ENCODE measurements at places on chromosomes 1 and 21.

DNA sequence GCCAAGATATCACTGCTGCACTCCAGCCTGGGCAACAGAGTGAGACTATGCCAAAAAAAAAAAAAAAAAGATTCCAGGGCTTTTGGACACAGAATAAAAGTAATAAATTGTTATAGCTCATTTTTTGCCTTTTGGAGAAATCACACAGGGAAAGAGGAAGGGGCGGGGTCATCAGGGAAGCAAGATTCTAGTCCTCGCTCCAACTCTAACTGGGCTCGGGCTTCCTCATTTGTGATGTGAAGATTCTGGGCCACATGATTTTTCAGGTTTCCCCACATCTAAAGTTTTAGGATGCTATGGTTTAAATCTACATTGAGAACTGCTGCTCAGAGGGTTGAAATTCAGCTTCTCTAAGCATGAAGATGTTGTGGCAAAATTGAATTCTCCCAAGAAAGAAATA is 179.3 kb upstream of the PLXNA2 start:
- DNase-seq = no peak

DNA sequence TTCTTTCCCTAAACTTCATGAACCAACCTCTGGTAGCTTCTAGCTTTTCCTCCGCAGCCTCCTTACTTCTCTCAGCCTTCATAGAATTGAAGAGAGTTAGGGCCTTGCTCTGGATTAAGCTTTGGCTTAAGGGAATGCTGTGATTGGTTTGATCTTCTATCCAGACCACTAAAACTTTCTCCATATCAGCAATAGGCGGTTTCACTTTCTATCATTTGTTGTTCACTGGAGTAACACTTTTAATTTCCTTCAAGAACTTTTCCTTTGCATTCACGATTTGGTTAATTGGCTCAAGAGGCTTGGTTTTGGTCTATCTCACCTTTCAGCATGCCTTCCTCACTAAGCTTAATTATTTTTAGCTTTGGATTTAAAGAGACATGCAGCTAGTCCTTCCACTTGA is 5.1 kb downstream of the URB2 start:
- no peak for DNase-seq

DNA sequence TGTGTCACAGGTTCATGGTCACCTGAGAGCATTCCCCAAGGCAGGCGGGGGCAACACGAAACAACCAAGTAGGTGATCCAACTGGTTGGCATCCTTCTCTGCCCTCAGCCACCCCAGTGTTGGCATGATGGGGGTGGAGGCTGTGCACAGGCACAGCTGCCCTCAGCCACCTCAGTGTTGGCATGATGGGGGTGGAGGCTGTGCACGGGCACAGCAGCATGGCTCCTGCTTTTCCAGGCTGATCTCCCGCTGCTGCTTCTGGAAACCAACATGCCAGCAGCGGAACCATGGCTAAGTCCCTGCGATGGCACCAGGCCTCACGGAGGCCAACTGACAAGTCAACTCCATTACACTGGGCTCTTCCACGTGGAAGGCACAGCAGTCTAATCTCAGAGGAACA is 447.8 kb downstream of the PTPRU start:
- DNase-seq = no peak

DNA sequence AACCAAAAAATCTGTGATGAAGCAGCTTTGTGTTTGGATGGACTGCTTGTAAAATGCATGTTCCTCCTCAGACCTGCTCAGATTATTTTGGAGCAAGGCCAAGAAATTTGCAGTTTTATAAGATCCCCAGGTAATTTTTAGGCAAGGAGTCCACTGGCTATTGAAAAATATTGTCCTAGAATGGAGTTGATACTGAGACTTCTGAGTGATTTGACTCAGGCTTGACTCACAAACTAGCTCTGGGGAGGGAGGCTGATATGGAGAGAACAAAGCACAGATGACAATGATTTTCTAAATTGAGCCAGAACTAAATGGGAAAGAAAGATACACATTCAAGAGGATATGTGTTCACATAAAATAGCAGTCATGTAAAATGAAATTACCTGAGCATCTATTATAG is 36.7 kb downstream of the AGL start:
- no peak for DNase-seq

DNA sequence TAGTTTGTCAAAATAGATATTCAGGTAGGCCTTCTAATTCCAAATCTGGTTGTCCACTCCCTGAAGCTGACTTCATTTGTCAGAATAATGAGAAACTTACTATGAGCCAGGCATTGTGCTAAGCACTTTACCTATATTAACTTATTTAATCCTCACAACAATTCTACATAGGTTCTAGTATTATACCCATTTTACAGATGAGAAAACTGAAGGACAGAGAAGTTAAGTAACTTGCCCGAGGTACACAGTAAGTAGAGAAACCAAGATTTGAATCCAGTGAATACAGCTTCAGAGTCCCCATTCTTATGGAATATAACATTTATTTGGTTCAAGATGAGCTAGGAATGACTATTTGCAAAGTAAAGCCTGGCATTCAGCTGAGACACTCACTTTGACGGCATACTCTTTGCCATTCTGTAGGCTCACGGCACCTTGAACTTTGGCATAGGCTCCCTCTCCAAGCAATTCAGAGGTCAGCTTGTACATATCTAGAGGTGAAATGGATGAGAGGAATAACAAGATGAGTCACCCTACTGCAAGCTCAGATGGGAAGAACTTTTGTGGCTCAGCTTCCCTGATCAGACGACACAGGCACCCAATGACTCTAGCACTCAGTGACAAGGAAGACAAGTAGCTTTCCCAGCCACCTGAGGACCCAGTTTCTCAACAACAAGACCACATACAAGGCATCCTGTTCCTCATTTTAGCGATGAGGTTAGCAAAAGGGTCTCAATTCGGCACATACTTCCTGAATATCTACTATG is 23.7 kb downstream of the MKNK1 start:
- DNase-seq = no peak

GRCh38 chr1:96887501-96887900 is 165.9 kb downstream of the PTBP2 start:
- DNase-seq = no peak

DNA sequence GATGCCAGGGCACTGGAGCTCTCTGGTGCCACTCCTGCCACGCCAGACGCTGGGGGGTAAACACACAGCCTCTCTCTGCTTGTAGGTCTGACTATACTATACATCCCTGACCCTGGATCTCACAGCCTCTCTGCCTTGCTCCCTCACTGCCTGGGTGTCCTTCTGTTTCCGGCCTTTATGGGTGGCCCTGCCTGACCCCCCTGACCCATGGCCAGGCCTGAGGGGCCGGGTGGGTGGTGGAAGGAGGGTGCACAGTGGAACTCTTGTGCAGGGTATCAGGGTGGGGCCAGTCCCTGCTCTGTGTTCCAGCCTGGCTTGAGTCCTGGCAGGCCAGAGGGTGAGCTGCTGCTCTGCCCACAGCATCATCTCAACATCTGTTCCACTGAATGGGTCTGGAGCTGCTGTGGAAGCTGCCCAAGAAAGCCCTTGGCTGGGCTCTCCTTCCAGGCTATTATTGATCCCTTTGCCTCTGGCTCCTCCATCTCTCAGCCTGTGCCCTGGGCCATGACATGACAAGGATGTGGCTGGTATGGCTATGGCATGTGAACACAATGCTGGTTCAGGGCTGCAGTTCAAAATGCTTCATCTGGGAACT is 17.2 kb upstream of the SYNC start:
- no peak for DNase-seq

- DNase-seq = no peak
Measured at GRCh38 chr1:201146626-201147390, 7.5 kb downstream of the TMEM9 start.

DNA sequence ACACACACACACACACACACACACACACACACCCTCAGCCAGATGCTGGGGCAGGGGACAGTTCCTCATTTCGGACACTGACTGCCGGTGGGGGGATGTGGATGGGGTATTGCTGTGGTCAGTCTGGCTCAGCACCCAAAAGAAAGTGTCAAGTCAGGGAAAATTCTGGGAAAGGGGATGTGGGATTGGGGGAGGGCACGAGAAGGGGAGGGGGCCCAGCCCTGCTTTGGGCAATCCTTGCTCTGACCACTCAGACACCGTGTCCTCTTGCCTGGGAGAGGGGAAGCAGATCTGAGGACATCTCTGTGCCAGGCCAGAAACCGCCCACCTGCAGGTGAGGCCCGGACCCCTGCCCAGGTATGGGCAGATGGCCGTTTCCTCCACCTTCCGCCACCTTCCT is at the start of gene C1QC:
TSS of gene C1QC (plus strand) at position 253 of the 400 bp plus-strand sequence. CDS start 391 bp downstream, outside the sequence.
- no peak for DNase-seq

DNA sequence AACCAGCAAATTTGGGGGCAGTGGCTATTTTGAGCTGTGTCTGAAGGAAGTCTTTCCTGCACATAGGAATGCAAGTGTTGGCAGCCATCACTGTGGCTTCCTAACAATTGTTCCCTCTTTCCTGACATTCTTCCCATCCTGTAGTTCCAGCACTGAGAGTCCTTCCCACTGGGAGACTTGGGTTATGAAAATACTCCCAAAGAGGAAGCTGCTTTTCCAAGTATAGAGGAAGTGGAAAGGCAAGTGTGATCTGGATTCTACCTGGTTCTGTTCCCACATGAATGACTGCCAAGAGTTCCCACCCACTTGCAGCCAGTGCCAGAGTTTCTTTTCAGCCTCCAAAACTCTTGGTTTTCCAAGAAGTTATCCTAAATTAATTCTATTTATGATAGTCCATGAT is 98.5 kb upstream of the CD53 start:
- DNase-seq = no peak

GRCh38 chr1:52674497-52675384 is 23.4 kb downstream of the COA7 start:
- DNase-seq = no peak

DNA sequence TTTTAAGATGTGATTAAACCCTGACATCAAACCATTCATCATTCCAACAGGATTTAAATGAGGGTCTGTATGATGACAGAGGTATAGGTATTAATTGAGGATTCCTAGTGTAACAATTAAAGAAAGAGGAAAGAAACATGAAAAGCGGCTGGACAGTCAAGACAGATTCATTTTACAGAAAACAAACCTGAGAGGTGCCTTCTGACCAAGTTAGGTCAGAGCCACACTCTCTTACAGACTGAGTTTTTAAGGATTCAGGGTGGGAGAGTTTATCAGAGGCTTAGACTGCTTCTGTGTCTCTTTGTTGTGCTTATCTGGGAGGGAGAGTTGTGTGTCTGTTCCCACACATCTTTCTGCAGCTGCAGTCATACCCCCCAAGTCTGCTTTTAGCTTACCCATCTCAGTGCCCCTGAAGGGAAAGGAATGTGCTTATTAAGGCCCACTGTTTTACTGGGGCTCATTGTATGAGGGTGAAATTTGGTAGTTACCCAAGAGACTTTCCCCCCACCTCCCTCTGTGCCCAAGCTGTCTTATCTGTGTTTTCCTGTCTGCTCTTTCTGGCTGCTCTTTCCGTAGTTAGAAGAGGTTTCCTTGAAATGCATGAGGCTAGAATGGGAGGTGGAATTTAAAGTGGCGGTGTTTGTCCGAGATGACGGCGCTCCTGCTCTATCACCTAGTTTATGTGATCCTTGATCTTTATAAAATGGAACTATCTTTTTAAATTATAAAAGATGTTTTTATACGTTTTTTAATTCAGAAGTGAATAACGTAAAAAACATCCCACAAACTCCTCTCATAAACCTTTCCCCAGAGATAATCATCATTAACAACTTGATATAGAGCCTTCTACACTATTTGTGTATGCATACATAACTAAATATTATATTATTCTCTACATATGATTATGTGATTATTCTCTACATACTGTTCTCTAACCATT is 96.0 kb upstream of the TNFSF4 start:
- no peak for DNase-seq

- DNase-seq = no peak
Measured at GRCh38 chr1:159600894-159601293, 13.3 kb downstream of the APCS start.

GRCh38 chr1:220335668-220336067 is 63.4 kb upstream of the RAB3GAP2 start:
- no peak for DNase-seq

DNA sequence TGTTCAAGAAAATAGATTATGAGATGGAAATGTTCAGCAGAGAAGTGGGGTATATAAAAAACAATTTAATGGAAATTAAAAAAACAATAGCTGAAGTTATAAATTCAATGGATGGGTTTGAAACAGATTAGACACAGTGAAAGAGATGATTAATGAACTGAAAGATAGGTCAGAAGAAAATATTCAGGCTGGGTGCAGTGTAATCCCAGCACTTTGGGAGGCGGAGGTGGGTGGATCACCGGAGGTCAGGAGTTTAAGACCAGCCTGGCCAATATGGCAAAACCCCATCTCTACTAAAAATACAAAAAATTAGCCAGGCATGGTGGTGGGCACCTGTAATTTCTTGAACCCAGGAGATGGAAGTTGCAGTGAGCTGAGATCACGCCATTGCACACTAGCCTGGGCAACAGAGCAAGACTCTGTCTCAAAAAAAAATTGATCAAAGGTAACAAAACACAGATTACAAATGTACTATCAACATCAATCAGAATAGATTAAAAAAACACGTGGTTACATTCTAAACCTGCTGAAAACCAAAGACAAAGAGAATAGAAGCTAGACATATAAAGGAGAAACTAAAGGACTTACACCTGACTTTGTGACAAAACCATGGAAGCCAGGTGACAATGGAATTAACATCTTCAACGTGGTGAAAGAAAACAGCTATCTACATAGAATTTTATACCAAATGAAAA is 4.8 kb upstream of the SUMO3 start:
- no peak for DNase-seq

DNA sequence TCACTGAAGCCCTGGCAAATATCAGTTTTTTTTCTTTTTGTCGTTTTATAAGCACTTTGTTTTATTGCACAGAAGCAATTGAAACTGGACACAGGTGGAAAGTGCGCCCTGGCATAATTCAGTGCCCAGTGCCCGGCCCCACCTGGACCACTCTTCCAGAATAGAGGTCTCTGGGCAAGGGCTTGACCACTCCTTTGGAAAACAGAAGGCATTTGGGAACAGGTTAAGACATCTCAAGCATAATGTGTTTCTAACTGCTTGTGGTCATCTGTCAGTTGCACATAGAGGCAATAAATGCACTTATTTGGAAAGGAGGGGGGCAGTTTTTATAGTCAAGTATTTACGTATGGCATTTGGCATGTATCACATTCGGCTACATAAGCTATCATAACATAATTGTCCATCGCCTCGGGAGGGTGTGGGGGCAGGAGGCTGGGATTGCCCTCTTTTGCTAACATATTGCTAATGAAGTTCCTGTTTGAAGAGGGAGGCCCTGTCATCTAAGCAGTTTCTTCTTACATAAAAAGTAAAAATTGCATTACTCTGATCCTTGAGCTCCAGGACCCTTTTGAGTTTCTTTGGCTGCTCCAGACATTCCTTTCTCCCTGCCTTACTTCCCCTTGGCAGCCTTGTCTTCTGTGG is 14.7 kb upstream of the CD2 start:
- no peak for DNase-seq
